ENCODE measurements at places on chromosomes 16 and 17.

DNA sequence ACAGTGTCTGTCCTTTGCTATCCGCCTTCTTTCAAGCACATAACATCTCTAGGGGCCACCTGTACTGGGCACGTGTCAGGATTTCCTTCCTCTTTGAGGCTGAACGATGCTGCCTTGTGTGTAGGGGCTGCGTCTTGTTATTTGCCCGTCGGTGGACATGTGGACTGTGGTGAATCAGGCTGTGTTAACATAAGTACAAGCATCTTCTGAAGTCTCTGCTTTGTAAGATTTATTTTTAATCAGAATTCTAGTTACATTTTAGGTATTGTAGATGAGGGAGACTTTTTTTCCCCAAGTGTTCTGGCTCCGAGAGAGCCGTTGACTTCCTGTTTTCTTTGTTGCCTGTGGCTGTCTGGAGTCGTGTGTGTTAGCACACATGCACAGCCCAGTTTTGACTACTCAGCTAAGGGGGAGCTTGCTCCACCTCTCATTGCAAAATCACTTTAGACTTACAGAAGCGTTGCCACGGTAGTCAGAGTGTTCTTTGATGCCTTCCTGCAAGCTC is 26.1 kb downstream of the SPG7 start:
- DNase-seq, result no peak

- peak; percentile 33 for DNase-seq
Observed at GRCh38 chr16:88010968-88011483, 59.8 kb downstream of the BANP start.

GRCh38 chr16:58187665-58188421 is 10.1 kb downstream of the CSNK2A2 start:
- no peak for DNase-seq

DNA sequence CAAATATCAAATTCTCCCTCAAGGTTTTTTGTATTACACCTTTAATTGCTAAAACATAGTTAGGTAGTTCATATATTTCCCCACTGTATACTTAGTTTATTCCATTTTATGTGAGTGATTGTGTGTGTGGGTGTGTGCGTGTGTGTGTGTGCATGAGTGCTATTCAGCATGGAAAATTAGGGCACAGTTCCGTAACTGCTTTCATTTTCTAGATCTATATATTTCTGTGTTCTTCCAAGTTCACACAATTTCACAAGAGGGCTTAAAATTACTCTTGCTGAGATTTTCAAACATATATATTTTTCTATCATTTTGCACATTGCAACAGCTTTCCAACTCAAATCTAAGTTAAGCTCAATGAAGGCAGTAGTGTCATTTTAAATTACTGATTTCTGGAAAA is 782.9 kb upstream of the SOX9 start:
- no peak for DNase-seq

- DNase-seq, result no peak
Observed at GRCh38 chr16:57611181-57611580, 17.2 kb upstream of the ADGRG1 start.

GRCh38 chr16:73313950-73314349 is 266.0 kb upstream of the ZFHX3 start:
- peak; percentile 15 for DNase-seq

GRCh38 chr17:80451104-80451775 is 25.2 kb downstream of the NPTX1 start:
- DNase-seq, result no peak

- DNase-seq, result peak; percentile 77
Observed at GRCh38 chr16:68236137-68236825, 354 bp upstream of the ESRP2 start.

DNA sequence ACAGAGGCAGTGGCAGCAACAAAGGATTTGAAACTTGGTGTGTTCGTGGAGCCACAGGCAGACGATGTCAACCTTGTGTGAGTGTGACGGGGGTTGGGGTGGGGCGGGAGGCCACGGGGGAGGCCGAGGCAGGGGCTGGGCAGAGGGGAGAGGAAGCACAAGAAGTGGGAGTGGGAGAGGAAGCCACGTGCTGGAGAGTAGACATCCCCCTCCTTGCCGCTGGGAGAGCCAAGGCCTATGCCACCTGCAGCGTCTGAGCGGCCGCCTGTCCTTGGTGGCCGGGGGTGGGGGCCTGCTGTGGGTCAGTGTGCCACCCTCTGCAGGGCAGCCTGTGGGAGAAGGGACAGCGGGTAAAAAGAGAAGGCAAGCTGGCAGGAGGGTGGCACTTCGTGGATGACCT is 25.5 kb downstream of the STH start:
- DNase-seq, result peak; percentile 54

- DNase-seq, result no peak
Observed at GRCh38 chr17:48549281-48549630, 4.3 kb upstream of the HOXB2 start.

DNA sequence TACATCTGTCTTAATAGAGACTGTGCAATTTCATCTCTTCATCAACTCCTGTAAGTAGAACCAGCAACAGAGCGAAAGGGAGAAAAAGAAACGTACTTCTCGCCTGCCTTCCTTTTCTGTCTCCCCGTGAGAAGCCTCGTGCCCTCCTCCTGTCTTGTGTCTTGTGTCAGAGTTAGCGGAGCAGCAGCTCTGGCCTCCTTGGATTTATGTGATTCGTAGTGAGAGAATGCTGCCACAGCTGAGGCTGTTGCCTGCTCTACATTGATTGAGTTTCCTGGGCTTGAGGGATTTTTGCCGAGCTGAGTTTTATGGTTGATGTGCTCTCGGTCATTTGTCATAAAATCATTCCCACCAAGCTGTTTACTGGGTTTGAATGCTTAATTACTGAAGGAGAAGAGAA is 579.1 kb upstream of the RBFOX1 start:
- DNase-seq, result no peak

DNA sequence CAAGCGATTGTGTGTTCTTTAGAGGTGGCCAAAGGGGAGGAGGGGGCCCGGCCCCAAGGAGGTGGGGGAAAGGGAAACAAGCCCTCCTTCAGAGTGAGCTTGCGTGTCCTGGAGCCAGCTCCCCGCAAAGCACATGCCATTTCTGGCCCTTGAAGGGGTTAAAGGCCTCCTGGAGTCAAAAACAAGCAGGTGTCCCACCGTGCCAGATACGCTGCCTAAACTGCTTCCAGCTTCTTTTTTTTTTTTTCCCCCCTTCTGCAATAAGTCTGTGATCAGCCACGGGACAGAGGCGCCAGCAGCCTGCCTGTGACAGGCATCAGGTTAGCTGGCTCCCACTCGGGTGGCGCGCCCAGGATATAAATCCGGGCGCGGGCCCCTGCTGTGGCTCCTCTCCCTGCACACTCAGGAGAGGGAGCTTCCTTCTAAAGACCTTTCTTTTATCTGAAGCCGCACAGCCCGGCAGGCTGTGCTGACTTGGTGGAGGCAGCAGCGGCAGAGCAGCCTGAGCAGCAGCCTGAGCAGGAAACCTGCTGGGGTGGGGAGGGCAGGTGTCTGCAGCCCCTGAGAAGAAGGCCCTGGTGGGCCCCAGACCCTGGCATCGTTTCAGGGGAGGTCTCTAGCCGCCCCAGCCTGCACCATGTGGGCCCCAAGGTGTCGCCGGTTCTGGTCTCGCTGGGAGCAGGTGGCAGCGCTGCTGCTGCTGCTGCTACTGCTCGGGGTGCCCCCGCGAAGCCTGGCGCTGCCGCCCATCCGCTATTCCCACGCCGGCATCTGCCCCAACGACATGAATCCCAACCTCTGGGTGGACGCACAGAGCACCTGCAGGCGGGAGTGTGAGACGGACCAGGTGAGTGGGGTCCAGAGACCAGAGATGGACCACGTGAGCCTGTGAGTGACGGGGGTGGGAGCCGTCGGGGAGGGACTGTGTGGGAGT is at the start of gene WFIKKN2:
TSS of gene WFIKKN2 (plus strand) at position 286 of the 934 bp plus-strand sequence. CDS start at position 638, 352 bp downstream.
- peak; percentile 62 for DNase-seq

- peak; percentile 48 for DNase-seq
Observed at GRCh38 chr17:29620271-29620670, 2.4 kb downstream of the CORO6 start.

GRCh38 chr16:49515016-49515565 is 141.5 kb downstream of the C16orf78 start:
- no peak for DNase-seq

- no peak for DNase-seq
Observed at GRCh38 chr17:11719856-11720255, 121.6 kb downstream of the DNAH9 start.

DNA sequence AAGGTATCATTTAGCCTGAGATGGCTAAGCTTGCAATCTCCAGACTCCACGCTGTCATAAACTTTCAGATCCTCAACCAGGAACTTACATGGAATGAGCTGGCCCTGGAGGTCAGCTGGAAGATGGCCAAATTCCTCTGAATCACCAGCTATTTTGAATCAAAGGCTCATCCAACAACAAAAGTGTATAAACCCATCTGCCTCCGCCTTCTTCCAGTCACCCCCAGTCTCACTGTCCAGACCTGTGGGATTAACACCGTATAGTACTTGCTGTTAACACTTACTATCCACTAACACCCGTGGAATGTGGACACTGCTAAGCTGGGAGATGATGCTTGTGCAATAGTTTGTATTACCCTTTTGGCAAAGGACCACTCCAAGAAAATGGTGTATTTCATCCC is 1.9 kb upstream of the LCMT1 start:
- peak; percentile 76 for DNase-seq

DNA sequence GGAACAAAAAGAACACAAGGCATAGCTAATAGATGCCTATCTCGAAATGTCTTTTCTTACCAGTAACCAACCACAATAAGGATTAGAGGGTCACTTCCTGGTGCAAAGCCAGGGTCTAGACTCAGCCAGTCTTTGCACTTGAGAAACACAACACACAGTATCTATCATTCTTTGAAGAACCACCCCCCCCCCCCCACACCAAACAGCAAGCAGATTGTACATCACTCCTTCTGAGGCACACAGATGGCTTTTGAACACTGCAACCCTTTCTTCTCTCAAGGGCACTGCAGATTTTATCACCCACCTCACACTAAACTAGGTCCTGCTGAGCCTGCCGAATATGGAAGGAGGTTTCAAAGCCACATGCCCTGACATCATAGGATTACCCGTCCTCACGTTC is 145.6 kb downstream of the AATF start:
- no peak for DNase-seq

GRCh38 chr17:30263552-30264333 is 28.0 kb downstream of the BLMH start:
- DNase-seq, result no peak

- DNase-seq, result peak; percentile 91
Observed at GRCh38 chr16:4410335-4411075, 5.9 kb downstream of the CORO7 start.

DNA sequence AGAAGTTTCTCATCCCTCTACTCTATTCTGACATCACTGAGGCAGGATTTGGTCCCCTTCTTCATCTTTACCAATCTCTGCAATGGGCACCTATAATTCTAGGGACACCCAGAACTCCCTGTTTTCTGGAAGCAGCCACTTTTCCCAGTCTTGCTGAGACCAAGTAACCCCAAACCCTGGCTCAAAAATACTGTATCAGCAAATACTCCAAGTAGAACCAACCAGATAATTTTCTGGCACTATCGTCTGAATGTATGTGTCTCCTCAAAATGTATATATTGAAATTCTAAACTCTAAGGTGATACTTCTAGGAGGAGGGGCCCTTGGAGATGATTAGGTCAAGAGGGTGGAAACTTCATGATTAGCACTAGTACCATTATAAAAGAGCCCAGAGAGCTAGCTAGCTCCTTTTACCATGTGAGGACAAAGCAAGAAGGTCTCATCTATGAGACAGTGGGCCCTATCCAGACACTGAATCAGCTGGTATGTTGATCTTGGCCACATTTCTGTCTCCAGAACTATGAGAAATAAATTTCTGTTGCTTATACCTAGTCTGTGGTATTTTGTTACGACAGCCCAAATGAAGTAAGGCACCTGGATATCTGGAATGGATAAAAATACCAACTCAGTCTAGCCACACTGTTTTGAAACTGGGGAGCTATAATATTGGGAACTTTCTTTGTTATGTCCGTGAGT is 464.4 kb downstream of the CDH11 start:
- DNase-seq, result no peak

Measured in sigmoid colon (tissue), 7 donors.